ENCODE measurements at places on chromosomes 12 and 14.

- DNase-seq, result no peak
Measured at GRCh38 chr12:12070674-12071656, at the start of gene BCL2L14. Gene BCL2L14 (plus strand): TSS chr12:12070939. CDS start chr12:12079306, 8,367 bp downstream.

DNA sequence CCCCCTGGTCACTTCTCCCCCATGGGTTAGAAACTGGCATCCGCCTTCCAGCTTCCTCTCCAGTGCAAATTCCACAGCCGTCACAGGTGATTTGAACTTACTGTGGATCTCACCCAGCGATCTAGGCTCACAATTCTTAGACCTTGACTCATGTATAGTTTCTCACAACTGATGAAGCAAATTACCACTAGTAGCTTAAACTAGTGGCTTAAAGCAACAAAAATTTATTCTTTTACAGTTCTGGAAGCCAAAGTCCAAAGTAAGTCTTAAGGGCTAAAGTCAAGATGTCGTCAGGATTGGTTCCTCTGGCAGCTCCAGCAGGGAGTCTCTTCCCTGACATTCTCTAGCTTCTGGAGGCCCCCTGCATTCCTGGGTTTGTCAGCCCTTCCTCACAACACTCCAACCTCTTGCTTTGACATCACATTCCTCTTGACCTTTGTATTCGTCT, 117.4 kb downstream of the KTN1 start:
- no peak for DNase-seq

DNA sequence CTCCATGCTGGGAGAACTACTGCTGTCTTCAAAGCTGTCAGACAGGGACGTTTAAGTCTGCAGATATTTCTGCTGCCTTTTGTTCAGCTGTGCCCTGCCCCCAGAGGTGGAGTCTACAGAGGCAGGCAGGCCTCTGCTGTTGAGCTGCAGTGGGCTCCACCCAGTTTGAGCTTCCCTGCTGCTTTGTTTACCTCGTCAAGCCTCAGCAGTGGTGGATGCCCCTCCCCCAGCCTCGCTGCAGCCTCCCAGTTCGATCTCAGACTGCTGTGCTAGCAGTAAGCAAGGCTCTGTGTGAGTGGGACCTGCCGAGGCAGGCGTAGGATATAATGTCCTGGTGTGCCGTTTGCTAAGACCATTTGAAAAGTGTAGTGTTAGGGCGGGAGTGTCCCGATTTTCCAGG, 31.4 kb upstream of the RFX4 start:
- DNase-seq, result no peak

- DNase-seq, result no peak
Measured at GRCh38 chr12:96425321-96425720, 25.1 kb upstream of the CDK17 start.

- no peak for DNase-seq
Measured at GRCh38 chr12:23098517-23098916, 473.5 kb downstream of the ETNK1 start.

GRCh38 chr14:76420827-76421226, 44.9 kb downstream of the ESRRB start:
- no peak for DNase-seq

DNA sequence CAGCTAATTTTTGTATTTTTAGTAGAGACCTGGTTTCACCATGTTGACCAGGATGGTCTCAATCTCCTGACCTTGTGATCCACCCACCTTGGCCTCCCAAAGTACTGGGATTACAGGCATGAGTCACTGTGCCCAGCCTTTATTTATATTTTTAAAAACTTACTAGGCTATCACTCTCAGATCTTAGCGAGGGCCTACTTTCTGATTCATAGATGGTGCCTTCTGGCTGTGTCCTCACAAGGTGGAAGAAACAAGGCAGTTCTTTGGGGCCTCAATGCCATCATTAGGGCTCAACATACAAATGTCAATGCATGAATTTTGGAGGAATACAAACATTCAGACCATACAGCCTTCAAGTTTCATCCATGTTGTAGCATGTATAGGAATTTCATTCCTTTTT, 2.4 kb upstream of the DGLUCY start:
- no peak for DNase-seq

- no peak for DNase-seq
Measured at GRCh38 chr14:54487771-54488170, 1.0 kb downstream of the GMFB start.

DNA sequence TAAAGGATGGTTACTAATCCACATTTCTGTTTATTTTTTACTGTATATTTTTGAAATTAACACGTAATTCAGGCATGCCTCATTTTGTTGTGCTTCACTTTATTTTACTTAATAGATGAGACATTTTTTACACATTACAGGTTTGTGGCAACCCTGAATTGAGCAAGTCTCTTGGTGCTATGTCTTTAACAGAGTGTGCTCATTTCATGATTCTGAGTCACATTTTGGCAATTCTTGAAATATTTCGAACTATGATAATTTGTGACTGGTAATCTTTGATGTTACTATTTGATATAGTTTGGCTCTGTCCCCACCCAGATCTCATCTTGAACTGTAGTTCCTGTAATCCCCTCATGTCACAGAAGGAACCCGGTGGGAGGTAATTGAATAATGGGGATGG, 1120.5 kb upstream of the FLRT2 start:
- no peak for DNase-seq

DNA sequence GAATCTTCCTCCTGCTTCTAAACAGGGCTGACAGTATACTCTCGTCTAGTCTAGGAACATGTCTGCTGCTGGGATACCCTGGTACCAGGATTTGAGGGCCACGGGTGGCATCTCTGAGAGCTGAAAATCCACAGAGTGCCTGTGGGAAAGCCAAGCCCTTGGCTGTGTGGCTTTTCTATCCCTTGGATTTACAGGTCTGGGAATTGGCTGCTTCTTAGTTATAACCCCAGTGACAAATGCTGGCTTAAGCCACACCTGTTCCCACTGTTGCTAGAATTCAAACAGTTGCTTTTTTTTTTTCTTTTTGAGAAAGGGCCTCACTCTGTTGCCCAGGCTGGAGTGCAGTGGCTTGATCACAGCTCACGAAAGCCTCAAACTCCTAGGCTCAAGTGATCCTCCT, 14.3 kb upstream of the RIN3 start:
- no peak for DNase-seq

- no peak for DNase-seq
Measured at GRCh38 chr12:109550281-109550680, 23.0 kb downstream of the MMAB start.

DNA sequence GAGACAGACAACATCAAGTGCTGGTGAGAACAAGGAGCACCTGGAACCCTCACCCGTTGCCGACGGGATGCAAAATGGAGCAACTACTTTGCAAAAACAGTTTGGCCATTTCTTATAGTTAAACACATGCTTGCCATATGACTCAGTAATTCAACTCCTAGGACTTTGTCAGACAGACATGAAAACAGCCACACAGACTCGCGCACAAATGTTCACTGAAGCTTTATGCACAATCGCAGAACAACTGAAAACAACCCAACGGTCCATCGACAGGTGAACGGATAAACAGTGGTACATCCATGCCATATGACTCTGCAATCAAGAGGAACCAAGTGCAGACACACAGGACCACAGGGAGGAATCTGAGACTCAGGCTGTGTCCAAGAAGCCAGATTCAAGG, 30.8 kb downstream of the NCOR2 start:
- DNase-seq, result no peak

GRCh38 chr12:68905733-68906132, 27.2 kb downstream of the CPM start:
- DNase-seq, result no peak

DNA sequence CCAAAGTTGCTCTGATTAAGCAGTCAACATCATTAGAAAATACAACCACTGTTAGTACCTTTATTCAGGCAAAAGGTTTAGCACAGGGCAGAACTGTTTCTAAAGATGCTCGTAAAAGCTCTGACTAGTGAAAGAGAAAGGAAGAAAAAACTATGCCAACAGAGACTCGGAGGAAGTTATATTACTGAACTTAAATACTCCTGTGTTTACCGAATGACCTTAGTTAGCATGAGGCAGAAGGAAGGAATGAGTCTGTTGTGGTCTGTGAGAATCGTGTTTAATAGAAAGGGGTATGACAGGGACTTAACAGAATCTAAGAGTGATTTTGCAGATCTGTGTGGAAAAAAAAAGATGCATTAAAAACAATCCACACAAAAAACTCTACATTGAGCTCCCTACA, 84.1 kb upstream of the OVCH1 start:
- DNase-seq, result no peak

DNA sequence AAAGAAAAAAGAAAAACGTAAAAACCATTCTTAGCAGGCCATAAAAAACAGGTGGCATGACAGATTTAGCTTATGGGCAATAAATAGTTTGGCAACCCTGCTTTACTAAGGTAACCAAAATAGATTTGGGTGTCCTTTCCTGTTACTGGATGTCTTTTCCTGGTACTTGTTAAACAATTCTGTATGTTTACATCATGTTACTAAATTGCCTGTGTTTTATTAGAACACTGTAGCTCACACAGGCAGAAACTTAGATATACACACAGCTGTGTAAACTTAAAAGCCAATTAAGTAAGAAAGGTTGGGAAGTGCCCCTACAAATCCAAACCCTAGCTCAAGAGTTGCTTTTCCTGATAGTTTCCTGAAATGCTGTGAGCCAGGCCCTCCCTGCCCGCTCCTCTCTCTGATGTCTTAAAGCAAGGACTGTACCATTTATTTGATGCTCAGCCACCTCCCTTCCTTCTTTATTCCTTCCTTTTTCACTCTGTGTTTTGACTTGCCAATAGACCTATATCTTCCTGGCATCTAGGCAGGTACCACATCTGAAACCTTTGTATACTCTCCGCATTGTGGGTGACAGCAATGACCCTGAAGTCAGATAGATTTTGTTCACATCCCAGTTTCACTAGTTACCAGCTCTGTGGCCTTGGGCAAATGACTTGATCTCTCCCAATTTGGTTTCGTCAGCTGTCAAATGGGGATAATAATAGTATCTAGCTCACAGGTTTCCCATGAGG, 3.7 kb upstream of the CAMKK2 start:
- DNase-seq, result peak; percentile 73

DNA sequence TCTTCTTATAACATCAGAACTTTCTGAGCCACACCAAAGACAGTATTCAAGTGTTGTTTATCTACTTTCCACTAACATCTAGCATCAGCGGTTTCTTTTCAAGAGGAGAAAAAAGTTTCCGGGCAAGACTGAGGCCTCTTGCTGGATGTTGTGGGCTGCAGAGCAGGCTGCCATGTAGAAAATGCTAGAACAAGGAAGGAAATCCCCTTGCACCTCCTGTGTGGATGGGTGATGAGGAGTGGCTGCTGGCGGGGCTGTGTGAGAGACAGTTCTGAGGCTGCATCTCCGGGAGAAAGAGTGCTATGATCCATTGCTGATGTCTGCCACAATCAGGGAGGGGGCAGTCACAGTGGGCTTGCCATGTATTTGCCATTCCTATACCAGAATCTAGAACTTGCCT, 37.8 kb upstream of the PPP1CC start:
- DNase-seq, result no peak

DNA sequence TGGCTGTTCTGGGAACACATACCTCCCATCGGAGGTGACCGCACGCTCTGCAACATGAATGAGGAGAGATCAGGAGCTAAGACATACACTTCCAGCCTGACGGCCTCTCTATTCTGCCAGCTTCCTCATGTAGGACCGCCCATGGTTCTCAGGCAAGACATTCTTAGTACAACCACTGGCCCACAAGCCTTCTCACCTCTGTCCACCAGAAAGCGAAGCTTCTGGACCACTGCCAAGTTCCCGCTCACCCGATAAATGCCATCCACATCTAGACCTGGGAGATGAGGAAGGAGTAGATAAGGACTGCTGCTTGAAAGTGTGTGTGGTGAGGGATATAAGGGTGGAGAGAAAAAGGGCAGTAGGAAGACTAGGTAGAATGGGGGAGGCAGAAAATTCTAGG, 5.2 kb downstream of the ARHGAP9 start:
- no peak for DNase-seq

GRCh38 chr12:130143136-130143535, 19.1 kb upstream of the FZD10 start:
- no peak for DNase-seq

- DNase-seq, result no peak
Measured at GRCh38 chr14:58353516-58354299, 42.0 kb upstream of the TOMM20L start.

DNA sequence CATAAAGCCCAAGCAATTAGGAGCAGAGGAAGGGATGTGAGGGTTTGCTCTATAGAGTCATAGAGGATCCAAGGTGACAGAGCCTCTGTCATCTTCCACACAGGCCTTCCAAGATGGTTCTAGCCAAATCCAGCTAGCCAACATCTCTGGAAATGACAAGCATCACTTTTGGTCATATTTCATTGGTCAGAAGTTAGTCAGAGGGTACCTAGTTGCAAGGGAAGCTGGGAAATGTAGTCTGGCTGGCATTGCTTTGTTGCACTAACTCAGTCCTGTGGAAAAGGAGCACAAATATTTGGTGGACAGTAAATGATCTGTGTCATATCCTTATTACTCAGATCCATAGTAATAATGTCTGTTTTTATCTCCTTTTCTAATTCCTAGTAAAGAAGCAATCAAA, 715.7 kb downstream of the NRXN3 start:
- DNase-seq, result no peak

DNA sequence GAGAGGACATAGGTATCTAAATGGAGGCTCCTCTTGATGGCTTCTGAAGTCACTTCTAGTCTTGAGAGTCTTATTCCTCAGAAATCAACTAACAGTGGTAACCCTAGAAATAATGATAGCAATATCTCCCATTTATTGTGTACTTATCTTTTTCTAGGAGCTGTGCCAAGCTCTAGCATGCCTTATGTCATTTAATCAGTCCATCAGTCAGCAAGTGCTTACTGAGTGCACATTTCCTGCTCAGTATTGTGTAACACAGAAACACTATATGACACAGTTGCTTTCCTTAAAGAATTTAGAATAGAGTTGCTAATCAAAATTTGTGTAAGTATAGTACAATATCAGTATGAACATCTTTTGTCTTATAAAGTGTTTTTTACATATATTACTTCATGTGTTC, 36.6 kb downstream of the KRT76 start:
- DNase-seq, result peak; percentile 19

DNA sequence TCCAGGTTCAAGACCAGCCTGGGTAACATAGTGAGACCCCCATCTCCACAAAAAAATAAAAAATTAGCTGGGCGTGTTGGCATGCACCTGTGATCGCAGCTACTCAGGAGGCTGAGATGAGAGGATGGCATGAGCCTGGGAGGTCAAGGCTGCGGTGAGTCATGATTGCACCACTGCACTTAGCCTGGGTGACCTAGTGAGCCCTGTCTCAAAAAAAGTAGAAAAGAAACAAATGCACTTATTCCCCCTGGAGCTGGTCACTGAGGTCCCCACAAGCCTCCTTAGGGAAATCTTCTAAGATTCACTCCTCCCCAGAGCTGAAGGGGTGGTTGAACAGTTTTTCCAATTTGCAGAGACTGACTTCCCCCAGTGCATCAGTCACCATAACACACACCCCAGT, 1.6 kb downstream of the CD9 start:
- DNase-seq, result no peak

DNA sequence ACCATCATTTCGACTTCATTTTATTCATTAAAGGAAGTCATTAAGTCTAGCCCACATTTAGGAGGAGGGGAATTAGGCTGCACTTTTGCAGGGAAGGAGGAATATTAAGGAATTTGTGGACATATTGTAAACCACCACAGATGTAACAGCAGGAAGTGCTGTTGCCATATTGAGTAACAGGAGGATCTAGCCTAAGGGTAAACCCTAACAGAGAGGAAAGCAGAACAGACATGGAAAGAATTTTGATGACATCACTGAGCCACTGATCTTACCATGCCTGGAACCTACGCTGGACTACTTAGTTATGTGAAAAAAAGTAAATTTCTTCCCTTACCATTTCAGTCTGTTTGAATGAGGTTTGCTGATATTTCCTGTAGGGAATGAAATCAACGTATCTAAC, 100.7 kb upstream of the ATF7IP start:
- no peak for DNase-seq
